DMS79 treated with DMSO at 0.1 percent for 48 hours (cell line): ENCODE measurements at places on chromosomes 3 and 15.

DNA sequence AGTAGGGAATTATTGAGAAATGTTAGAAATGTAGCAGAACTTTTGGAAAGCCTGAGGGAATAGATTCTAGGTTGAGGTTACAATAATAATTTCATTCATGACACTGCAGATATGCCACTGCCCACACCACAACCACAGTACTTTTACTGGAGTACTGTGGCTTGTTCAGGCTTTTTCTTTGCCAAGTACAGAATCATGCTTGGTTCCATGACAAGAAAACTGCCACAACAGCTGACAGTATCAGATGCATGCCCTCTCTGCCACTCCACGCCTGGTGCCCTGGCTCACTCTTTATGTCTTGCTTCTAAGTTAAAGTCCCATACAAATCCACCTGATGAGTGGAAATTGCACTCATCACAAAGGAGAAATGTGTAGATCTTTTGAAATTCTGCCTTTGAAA is 398.6 kb downstream of the ZIC1 start:
- no peak for DNase-seq

DNA sequence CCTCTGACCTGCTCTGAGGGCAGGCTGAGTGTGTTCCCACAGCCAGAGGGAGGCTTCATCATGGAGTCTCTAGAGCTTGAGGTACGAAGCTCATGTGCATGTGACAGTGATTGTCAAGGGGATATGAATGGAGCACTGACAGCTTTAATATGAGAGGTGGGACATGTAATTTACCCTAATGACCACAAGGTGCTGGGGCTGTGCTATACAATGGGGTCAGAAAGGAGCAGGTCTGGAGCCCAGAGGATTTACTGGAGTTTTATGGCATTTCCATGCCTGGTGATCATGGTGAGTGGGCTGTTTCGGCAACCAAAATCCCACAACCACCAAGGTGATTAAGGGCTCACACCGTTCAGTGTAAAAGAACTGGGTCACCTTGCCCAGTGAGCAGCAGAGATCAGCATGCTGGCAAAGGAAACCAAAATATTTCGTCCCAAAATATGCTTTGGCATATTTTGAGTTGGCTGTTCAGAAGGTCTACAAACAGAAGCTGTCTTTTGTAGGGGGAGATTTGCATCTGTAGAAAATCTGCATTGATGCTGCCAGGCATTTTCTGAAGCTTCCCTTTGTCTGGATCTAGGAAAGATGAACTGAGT is 40.1 kb upstream of the RASGRF1 start:
- DNase-seq, result no peak

DNA sequence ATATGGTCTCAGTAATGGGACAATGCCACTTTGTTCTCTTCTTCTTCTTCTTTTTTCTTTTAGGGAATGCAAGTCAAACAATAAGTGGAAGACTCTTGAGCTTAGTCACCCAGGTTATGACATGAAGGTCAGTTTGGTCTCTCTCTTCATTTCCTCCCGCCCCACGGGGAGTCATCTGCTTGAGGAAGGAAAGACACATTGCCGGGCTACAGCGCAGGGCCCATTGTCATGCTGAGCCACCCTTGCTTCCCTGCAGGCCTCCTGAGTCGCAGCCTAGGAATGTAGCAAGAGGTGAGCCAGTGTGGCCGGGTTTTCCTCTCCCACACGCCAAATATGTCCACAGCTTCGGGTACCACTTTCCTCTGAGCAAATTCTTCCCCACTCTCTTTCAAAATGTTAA is 47.6 kb downstream of the RAP2B start:
- DNase-seq, result no peak

GRCh38 chr15:31344823-31345605 is 18.4 kb downstream of the KLF13 start:
- DNase-seq, result no peak

DNA sequence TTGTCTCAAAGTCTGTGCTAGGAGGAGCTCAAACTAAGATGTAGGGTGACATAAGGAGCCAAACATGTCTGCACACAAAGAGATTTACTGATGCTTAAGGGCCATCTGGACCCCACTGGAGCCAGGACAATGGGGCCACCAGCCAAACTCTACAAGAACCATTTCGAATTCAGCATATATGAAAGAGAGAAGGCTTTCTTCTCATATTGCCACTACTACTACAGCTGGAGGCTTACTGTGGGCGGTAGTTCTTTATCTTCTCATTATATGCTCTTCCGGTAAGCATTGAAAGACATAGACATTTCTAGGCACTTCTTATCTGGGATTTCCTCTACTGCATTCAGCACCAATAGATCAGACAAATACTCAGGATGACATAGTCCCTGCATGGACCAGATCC is 404.4 kb upstream of the PROK2 start:
- no peak for DNase-seq

- DNase-seq, result peak; percentile 98
Observed at GRCh38 chr3:187750006-187750512, 4.8 kb upstream of the BCL6 start.

- DNase-seq, result no peak
Observed at GRCh38 chr3:58039601-58040000, 31.4 kb downstream of the FLNB start.

- peak; percentile 77 for DNase-seq
Observed at GRCh38 chr3:181709537-181710279, 2.0 kb upstream of the SOX2 start.

- DNase-seq, result no peak
Observed at GRCh38 chr3:140848666-140849065, 93.0 kb upstream of the SLC25A36 start.

DNA sequence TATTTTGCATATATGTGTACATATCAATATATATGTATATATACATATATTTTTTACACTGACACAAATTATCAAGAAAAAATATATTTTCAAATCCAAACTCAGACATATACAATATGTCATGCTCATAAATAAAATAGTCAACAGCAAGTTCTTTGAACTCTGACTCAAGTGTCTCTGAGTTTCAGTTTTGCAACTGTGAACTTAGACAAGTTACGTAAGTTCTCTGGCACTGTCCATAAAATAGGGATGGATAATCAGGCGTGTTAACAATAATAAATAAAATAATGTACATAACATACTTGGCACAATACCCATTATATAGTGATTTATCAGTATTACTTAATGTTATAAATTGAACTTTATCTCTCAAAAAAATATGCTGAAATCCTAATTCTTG is 12.1 kb upstream of the XRN1 start:
- no peak for DNase-seq

DNA sequence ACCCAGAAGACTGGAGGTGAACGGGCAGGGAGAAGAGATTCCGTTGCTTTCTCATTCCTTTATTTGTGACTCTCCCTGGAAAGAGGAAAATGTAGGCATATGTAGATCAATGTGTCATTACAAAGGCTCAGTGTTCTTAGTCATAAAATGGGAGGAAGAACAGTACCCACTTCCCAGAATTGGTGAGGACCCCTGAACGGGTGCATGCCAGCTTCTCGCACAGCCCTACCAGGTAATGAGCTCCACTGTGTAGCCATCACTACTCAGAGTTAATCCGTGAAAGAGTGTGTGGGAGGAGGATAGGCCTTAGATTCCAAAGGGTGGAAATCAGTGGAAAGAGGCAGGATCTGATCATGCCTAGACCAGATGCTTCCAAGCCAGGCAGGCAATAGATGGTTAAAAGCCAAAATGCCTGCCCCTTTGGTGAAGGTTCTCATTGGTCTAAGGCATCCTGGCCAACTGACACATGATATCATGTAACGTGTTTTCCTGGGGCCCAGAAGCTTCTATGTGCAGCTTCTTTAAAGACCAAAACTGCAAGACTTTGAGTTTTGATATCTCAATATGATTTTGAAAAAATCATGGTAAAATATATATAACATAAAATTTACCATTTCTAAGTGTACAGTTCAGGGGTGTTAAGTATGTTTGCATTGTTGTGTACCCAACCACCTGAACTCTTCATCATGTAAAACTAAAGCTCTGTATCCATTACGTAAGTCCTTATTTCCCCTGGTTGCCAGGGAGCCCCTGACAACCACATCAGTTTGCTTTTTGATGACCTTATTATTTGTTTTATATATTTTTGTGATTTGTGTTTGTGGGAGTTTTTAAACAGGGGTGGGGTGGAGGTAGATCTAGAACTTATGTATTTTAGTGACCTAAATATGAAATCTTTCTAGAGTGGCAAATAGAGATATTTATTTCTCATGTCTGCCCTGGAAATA is 402.2 kb upstream of the CFAP20DC start:
- no peak for DNase-seq

DNA sequence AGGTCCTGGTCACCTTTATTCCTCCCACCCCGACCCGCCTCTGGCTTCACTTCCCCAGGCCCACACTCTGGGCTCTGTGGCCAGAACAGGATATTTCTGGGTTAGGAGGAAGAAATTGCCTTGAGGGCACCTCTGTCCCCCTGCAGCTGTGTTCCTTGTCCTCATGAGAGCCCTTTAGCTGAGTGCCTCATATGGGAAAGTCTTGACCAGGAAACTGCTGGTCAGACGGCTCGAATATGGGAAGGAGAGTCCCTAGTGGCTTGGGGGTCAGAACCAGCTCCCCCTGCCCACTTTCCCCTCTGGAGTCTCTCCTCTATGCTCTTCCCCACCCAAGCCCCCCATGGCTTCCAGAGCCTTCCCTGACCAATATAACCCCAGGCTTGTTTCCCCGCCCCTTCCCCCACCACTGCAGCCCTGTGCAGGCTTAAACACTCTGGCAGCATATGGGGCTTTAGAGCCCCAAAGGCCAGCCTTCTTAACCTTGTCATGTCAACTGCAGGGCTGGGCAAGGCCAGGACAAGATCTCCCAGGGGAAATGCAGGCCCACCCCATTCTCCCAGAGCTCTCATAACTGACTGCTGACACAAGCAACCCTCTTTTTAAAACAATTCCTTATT is 36.4 kb downstream of the SEC22C start:
- no peak for DNase-seq

DNA sequence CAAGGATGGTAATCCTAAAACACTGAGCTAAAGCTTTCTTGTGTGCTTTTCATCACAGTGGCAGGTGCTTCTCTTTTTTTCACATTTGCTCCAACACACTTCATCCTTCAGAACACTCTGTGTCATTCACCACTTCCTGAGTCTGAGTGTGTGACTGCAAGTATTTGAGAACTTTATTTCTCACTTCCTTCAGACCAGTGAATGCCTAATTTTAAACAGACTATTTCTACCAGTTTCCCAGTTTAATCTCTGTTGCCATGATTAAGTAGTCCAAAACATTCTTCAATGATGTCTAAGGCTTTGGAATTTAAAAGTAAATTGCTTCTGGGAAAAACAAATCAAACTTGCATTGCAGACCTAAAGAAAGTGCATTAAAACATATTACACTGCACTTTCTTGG is 541.2 kb downstream of the RBMS3 start:
- no peak for DNase-seq

- DNase-seq, result no peak
Observed at GRCh38 chr3:73781541-73781940, 156.8 kb upstream of the PDZRN3 start.

- no peak for DNase-seq
Observed at GRCh38 chr3:160987982-160988964, 116.9 kb downstream of the B3GALNT1 start.
